Placental pericyte (primary cell): ENCODE measurements at places on chromosomes 12 and 14. TPM values are rescaled to one million over a fixed set of nuclear protein-coding genes. Genes with fewer than 3 reads are reported as not detected.

Gene PLEKHD1
- under 0.01 TPM in 1 of 2 replicates, not detected in the other for total RNA-seq

Gene PROX2
- total RNA-seq: not detected in 2 replicates

Gene GOLGA5
- 62.1 and 86.7 TPM in 2 replicates for total RNA-seq

Gene ERBB3
- total RNA-seq: under 0.01 and 0.22 TPM in 2 replicates

Gene UTP20
- 12.5 and 40.9 TPM in 2 replicates for total RNA-seq

Gene SLC8A3
- under 0.01 and 0.29 TPM in 2 replicates for total RNA-seq

Gene FBLN5
- 38.9 and 61.1 TPM in 2 replicates for total RNA-seq
